ENCODE measurements at places on chromosomes 5 and 9.

DNA sequence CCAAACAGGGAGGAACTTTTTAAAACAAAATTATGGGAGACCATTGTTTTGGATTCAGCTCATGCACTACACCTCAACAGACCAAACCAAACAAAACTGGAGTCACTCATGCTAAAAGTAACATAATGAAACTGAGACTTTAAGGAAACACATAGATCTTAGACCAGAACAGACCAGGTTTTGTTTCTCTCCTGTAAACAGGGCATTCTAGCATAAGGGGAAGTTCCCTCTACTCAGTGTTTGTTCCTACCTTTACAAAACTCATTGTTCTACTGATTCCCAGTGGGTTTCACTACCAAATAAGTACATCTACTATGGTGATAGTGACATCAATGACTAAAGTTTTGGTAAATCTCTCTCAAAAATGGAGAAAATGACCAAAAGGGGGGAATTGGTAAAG lies 1103.6 kb upstream of the EDIL3 start:
- DNase-seq: no peak

- peak; percentile 73 for DNase-seq
Observed at GRCh38 chr9:15738011-15738410, 185.2 kb downstream of the CCDC171 start.

DNA sequence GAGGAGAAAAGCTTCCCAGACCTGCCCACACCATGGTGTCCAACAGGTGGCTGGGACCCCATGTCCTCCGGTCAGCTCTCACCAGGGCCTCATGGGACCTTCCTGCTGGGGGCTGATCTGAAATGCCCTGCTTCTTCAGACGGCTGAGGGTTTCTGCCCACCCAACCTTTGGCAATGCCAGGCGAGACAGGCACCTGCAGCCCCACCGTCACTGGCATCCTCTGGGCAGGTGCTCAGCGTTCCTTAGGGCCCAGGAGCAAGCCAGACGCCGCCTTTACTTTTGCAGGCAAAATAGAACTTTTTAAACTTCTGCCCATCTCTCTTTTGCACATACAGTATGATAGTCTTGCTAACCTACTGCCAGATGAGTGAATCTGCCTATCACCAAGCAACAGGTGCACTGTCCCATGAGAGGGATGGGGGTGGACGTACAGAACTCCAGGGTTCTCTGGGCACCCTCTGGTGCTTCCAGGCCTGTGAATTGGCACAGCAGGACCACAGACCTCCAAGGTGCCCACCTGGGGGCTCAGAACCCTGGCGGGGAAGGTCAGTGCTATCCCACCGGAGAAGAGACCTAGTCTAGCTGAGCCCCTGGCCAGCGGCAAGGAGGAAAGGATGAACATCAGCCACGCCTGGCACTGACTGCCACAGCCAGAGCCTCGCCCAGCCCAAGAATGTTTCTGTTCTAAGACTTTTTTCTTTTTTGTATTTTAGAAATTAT lies 7.5 kb downstream of the OBP2B start:
- no peak for DNase-seq

DNA sequence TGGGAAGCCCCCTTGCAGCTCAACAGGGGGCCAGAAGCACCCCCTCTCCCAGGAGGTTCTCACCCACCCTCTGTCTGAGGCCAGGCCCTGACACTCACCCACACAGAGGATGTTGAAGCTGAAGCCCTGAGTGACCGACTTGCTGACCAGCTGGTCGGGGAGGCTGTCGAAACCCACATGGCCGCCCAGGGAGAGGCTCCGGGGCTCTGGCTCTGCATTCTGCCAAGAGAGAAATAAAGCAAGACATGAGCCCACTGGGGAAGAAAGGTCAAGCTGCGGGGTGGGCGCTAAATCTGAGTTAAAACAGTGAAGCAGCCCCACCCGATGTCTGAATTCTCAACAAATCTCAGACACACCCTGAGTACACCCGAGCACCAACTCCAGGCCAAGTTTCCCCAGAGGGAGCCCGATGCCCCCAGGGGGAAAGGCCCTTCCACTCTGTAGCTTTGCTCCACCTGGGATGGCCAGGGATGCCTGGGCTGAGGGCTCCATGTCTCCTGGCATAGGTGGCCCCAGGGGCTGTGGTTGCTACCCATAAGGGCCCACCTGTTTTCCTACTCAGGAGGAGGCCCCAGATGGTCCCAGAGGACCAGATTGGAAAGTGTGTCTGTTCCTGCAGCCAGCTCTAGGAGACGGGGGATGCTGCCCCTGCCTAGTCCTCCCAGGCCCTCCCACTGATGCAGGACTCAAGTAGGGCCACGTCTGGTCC lies 11.6 kb downstream of the SEPTIN8 start:
- no peak for DNase-seq

GRCh38 chr5:151019331-151019730 lies 1.1 kb upstream of the GPX3 start:
- DNase-seq: no peak

Data from cardiac fibroblast (primary cell).